ENCODE measurements at places on chromosomes 11 and 22.
A peak's percentile ranks its signal among the peaks of the same experiment; 100 is the strongest.

DNA sequence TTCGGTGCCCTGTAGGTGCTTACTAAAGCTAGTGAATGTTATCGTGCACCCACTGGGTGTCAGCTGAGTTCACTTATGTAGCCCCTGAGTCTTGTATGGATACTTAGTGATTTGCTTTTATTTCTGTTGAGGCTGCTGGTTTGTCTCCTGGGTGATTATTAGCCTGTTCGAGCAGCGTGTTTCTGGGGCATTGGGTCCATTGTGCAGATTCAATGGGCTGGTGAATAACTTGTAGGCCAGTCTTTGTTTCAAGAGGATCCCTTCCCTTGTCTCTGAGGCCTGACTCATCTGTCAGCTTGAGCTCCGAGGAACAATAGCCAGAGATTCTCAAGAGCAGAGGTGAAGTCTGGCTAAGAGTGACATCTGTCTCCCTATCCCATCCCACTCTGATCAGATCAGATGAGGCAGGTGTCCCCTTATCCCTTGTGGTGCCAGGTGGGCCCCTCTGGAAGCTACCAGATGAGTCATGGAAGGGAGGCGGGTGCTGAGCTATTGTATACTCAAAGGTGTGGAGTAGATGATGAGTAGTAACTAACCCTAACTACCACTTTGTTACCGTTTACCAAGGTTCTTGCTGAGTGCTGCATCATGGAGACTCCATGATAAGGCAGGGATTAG, 3.7 kb downstream of the MIAT start:
- DNase-seq = no peak

- DNase-seq = no peak
These were observed 33.3 kb downstream of the DAGLA start for GRCh38 chr11:61713464-61713863.

GRCh38 chr11:131185915-131186314, 184.5 kb upstream of the NTM start:
- no peak for DNase-seq

GRCh38 chr11:69646493-69647389, 5.8 kb downstream of the CCND1 start:
- no peak for DNase-seq

DNA sequence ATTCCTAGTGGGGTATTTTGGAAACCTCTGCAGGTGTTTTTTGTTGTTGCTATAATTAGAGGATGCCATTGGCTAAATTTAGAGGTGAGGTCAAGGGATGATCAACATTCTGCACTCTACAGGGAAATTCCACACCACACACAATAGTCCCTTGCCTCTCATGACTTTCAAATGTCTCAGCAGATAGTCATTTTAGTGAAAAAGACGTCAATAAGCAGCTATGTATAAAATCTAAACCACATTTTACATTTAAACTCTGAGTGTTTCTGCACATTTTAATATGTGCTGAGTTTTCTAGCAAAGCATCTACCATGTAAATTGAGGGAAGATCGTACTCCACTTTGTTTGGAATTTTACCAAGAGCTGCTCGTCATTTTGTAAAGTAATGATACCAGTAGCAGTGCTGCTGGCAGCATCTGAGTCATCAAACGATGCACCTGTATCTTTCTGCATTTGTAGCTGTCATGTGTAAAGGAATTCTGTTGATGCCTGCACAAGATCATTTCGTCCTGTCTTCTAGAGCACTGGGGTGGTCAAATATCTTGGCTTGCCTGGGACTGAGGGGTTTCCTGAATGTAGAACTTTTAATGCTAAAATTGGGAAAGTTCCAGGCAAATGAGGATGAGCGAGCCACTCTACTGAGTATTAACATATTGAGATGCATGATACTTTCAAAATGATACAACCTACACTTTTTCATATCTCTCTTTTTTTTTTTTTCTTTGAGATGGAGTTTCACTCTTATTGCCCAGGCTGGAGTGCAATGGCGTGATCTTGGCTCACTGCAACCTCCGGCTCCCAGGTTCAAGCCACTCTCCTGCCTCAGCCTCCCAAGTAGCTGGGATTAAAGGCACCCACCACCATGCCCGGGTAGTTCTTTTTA, 414.5 kb upstream of the SYN3 start:
- DNase-seq = no peak

DNA sequence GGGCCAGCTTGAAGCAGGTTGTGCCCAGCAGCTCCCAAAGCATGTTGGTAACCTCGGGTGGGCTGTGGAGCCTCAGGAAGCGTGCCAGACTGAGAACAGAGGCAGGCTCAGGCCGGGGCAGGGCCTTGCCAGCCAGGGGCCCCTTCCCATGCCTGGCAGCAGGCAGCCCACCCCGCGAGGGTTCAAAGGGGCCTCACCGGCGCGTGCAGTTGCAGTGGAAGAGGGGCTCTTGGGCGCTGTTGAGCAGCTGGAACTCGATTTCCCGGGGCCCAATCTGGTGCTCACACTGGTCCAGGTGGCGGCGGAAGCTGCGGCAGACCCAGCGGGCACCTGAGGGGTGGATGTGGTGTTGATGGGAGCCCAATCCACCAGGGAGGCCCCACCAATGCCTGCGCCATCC, 3.6 kb downstream of the PLA2G3 start:
- DNase-seq = no peak

GRCh38 chr11:112612250-112612849, 348.9 kb upstream of the NCAM1 start:
- DNase-seq = no peak

DNA sequence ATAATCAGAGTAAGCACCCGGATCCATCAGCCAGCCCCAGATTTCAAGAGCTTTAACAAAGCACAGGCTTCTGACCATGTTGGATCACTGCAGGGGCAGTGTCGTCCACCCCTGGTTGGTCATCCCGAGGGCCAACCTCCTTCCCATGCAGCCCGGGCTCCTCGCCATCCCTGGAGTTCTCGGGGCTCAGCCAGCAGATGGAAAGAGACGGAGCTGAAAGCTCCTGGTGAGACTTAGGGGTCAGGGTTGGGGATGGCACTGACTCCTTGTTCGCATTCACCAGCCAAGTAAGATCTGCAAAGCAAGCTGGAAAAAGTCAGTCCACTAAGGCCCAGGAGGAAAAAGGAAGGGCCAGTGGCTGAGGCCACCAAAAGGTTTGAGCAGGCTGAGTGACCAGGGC, 888.9 kb downstream of the BRD1 start:
- DNase-seq = no peak

- no peak for DNase-seq
These were observed 507.7 kb downstream of the FAM181B start for GRCh38 chr11:82225930-82226329.

DNA sequence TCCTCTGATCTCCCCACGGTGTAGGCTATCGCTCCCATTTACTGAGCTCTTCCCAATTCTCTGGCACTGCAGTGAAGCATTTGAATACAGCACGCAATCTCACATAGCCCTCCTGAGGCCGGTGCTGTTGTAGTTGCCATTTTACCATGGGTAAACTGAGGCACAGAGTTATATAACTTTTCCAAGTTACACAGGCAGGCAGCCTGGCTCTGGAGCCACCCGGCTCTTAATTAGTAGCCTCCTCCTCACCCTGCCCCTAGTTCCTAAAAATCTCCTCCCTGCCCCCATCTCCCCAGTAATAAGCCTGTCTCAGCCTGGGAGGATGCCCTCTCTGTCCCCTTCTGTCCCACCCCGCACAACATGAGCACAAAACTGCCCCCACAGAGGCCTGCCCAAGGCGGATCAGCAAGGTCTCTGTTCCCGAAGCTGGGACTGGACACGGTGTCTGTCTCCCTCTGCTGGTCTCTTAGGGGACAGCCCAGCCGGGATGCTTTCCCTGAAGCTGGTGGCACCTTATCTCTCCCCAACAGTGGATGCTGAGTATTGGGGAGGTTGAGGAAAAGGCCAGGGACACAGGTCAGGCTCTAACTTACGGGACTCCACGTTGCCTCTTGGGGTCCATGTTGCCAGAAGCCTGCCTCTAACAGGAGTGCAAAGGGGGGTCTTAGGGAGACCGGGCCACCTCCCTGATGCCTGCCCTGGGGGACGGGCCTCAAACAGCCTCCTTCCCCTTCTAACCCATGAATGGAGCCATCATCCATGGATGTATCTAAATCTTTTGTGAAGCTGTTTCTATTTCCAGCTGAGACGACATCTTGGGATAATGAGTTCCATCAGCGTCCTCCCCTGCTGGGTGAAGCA, 9.1 kb upstream of the CLCF1 start:
- DNase-seq = peak; percentile 80

- no peak for DNase-seq
These were observed 389.6 kb upstream of the ARHGAP42 start for GRCh38 chr11:100297516-100297915.

GRCh38 chr22:49147617-49148175, 680.0 kb downstream of the BRD1 start:
- no peak for DNase-seq

- no peak for DNase-seq
These were observed 75.6 kb upstream of the HORMAD2 start for GRCh38 chr22:30004694-30005093.

- no peak for DNase-seq
These were observed 1.0 kb upstream of the C11orf96 start for GRCh38 chr11:43941257-43941994.

DNA sequence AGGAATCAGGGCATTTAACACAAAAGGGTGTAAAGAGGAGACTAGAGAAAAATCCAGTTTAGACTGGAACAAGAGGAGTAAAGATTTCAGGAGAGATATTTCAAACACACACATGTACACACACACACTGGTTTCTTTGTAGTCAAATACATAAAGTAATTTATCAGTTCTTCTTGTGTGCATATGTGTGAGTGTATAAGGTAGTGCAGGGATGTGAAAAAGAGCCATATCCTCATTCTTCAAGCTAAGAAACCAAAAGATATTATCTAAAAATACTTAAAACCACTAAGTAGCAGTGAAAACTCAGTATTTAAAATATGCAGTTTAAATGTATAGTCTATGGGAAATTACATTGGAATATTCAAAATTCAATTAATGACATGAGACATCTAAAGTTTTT, 52.5 kb upstream of the CARD18 start:
- no peak for DNase-seq

GRCh38 chr22:46866591-46866990, 104.1 kb downstream of the TBC1D22A start:
- DNase-seq = no peak

- no peak for DNase-seq
These were observed 26.9 kb downstream of the DRD2 start for GRCh38 chr11:113448316-113448677.

DNA sequence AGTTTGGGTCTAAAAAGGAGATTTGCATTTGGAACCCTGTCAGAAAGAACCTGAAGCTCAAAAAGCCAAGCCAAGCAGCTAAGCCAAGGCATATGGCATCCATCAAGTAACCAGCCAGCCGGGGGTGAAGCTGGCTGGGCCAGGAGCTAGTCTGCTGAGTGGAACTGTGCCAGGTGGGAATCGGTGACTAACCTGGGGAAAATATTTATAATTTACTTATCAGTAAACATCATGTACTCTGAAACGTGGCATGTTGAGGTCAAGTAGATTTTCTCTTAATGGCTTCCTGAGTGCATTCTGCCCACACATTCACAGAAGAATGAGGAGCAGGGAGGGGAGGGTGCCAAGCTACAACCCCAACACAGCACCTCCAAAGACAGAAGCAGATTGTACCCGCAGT, 70.5 kb upstream of the SESN3 start:
- DNase-seq = no peak

- DNase-seq = no peak
These were observed 272.7 kb upstream of the CADM1 start for GRCh38 chr11:115776916-115777315.

DNA sequence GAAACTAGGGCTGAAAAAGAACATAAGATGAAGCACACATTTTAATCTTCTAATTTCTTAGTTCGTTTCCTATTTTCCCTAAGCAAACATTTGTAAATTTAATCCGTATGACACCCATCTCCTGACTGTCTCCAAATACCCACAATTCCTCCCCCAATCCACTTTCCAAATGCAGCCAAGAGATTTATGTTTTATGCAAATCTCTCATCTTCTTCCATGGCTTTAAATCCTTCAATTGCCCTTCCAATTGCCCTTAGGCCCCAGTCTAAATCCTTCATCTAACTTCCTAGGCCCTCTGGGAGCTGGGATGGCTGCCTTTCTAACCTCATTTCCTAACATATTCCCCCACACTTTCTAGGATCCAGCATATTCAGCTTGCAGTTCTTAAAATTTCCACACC, 18.0 kb upstream of the POU2AF1 start:
- DNase-seq = no peak

DNA sequence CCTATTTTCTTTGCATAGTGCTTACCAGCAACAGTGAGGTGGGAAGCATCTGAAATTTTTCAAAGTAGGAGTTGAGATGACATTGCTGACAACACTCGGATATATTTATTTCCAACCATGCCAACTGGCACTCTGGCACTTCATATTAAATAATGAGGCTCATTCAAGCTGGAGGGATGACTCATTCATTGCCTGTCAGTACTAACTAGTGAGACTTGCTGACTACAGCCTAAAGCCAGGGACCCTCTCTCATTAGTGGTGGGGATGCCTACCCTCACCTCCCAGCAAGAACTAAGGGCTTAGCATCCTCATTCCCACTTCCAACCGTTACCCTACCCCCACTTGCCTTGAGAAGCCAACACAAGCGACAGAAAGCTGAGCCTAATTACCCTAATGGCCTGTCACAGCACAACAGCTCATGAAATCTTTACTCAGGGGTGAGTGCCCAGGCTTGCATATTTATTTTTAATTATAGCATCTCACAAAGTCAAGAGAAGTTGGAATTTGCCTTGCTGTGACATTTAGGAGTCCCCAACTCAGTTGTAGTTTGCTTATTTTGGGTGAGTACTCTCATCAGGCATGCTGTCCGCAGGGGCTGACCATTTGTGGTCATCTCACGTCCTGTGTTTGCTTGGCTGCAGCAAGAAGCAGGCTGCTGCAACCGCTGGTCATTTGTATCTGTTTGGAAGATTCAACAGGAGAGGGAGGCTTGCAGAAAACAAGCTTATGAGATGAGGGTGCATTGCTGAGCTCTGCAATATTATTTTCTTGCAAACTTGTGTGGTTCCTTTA, 181.6 kb upstream of the POU2AF2 start:
- DNase-seq = no peak

GRCh38 chr11:46889689-46890475, 28.5 kb downstream of the LRP4 start:
- DNase-seq = peak; percentile 64

- no peak for DNase-seq
These were observed 22.0 kb upstream of the IPO7 start for GRCh38 chr11:9362393-9362863.

DNA sequence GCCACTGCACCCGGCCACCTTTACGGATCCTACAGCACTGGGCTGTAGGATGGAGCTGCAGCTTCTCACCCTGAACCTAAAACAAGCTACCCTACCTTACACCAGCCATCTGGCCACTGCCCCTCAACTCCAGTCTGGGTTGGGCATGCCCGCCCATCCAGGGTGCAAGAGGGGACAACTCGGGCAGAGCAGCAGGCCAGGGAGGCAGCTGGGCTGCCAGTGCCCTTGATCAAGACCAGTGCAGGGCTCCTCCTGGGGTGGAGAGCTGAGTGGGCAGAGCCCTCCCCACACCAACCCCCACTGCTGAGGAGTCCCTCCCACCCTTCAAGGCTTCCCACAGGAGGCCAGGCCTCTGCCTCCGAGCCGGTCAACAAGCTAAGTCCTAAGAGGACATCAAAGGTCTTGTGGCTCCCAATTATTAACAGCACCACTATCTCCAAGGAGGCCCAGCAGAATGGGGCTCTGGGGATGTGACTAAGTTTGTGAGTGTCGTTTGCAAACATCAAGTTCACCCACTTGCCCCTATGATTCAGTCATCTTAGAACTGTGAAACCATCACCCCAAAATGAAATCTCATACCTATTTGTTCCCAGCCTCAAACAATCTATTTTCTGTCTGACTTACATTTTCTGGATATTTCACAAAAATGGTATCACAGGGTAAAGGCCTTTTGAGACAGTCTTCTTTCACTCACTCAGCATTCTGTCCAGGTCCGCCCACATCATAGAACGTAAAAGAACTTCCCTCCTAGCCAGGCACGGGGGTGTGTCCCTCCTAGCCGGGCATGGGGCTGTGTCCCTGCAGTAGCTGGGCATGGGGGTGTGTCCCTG, 11.0 kb downstream of the GATD1 start:
- no peak for DNase-seq

Measured in T-helper 1 cell (primary cell).